Activated CD4-positive, alpha-beta T cell treated with anti-CD3 and anti-CD28 coated beads, Interleukin-2, amount 10 ng/mL, durations not matched to agents 24 days and 14 days (primary cell): ENCODE measurements at places on chromosomes 4 and X.

GRCh38 chr4:73597594-73597993 is 22.6 kb downstream of the RASSF6 start:
- no peak for DNase-seq

GRCh38 chr4:2615821-2616220 is 79.4 kb downstream of the FAM193A start:
- no peak for DNase-seq

DNA sequence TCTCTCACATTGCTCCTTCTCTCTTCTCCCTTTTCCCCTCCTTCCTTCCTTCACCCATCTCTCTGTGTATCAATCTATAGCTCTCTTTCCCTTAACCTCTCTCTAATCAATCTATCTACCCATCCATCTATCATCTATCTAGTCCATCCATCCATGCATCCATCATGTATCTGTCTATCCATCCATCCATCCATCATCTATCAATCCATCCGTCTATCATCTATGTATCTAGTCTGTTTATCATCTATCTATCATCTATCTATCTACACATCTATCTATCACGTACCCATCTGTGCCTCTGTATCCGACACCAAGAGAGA is 307.5 kb downstream of the DHRSX start:
- no peak for DNase-seq

- no peak for DNase-seq
Measured at GRCh38 chrX:150889131-150889530, 9.3 kb downstream of the CD99L2 start.

DNA sequence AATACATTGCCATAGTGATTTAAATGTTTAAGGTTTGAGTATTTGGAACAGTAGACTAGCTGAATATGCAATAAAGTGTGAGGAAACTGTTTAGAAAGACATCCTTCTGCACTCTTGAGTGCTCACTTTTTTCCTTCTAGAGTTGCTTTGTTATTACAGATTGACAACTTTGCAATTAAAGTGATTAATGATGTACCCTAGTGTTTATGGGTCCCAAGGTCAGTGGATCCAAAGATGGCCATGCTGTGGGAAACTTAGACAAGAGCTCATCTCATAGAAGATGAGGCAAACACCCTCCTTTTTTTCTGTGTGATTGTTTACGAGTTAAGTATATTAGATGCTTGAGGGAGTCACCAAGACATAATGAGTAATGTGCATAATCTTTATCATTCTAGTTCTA is 118.8 kb downstream of the PDLIM5 start:
- no peak for DNase-seq

GRCh38 chr4:6200011-6200921 is at the start of gene JAKMIP1:
TSS of gene JAKMIP1 (minus strand) at chr4:6200549. CDS start at chr4:6112850, 87,699 bp downstream.
- peak; percentile 97 for DNase-seq

- DNase-seq, result no peak
Measured at GRCh38 chr4:41142376-41143310, 71.7 kb downstream of the APBB2 start.

- no peak for DNase-seq
Measured at GRCh38 chr4:186058253-186058979, 10.5 kb upstream of the TLR3 start.

DNA sequence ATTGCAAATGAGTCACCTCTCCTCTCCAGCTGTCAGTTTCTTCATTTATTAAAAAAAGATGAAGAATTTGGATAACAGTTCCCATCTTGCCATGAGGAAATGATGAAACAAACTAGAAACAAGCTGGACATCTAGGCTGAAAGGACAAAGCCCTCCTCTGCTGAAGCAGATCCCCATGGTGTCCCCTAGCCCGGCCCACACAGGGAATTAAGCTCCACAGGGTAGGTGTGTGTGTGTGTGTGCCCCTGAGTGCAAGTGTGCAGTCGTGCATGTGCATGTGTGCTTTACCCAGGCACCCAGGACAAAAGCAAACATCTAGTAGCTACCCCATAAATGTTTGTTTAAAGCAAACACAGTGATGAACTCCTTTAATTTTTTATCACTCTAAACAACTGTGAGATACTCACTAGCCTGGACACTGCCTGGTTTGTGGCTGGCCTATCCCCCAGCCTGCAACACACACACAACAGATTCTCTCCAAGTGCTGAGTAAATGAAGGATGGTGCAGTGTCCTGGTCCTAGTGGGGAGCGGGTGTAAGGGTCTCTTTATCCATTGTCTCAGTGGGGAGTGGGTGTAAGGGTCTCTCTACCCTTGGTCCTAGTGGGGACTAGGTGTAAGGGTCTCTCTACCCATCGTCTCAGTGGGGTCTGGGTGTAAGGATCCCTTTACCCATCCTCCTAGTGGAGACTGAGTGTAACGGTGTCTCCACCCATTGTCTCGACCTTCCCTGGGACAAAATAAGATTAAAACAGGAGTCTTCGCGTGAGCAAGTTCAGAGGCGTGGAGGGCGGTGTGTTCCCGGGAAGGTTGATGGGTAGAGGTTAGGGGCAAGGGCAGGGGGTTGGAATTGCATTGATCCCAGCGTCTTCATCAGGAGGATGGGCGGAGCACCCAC is 688 bp upstream of the EVC start:
- DNase-seq, result no peak

GRCh38 chr4:150582146-150582872 is at the start of gene MAB21L2:
TSS of gene MAB21L2 (plus strand) at chr4:150582151. CDS start at chr4:150583030, 879 bp downstream.
- no peak for DNase-seq

DNA sequence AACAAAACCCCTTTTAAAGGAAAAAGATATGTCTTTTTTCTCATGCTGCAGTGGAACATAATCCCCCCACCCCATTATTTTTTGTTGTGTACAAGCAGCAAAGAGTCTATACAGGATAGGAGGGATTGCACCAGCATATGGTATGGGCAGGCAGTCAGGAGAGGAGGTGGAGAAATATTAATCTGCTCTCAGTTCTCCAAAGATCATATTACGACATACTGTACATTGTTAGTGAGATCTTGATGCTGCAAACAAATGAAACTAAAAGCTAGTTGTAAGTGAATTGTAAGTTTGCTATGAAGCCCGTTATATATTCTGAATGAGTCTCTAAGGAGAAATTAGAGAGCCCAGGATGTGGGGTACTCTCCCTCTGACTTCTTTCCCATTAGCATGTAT is 75.3 kb downstream of the RAPGEF2 start:
- peak; percentile 32 for DNase-seq

DNA sequence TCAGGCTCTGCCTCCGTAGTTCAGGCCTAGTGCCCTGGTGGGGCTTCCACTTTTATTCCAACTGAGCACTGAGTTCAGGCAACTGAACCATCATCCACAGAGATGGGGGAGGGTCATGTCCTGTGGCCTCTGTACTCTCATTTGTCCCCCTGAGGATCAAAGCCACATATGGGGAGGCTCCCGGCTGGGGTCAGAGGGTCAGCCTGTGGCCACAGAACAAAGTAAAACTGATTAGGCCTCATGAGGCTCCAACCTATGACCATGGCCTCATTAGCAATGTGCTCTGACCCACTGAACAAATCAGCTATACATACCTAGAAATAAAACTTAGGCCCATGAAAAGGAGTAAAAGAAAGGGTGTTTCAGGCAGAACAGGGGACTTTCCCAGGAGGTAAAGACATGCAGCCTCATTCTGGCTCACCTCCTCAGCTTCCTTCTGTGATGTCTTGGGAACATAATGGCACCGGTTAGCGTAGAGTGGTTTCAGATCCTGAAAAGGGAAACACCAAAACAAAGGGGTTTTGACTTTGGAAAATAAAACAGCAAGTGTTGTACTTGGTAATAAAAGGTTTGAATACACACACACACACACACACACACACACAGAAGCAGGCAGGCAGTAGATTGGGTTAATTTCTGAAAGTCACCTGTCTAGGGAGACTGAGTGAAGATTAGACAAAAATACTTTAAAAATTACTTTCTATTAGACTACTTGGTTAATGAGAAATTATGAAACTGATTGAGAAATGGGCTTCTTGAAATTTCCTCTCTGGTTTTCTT is 24.3 kb downstream of the TMEM255A start:
- DNase-seq, result no peak

- DNase-seq, result peak; percentile 97
Measured at GRCh38 chrX:135421537-135421931, 210 bp upstream of the SMIM10L2A start.

GRCh38 chrX:30597216-30598012 is 19.8 kb upstream of the TASL start:
- DNase-seq, result no peak

GRCh38 chr4:141646969-141647368 is 10.6 kb downstream of the IL15 start:
- DNase-seq, result no peak

- no peak for DNase-seq
Measured at GRCh38 chr4:128663325-128663724, 146.2 kb upstream of the JADE1 start.

DNA sequence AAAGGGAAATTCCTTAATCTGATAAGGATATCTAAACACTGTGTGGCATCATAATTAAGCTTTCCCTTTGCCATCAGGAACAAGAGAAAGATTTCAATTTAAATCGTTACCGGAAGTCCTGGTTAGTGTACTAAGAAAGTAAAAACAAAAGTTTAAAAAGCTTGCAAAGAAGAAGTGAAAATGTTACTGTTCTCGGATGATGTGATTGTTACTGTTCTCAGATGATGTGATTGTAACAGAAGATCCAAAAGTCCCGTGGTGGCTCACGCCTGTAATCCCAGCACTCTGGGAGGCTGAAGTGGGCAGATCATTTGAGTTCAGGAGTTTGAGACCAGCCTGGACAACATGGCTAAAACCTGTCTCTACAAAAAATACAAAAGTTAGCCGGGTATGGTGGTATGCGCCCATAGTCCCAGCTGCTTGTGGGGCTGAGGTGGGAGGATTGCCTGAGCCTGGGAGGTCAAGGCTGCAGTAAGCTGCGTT is 62.5 kb downstream of the RGS12 start:
- DNase-seq, result peak; percentile 37

- DNase-seq, result no peak
Measured at GRCh38 chr4:105194328-105195231, 47.9 kb downstream of the TET2 start.

DNA sequence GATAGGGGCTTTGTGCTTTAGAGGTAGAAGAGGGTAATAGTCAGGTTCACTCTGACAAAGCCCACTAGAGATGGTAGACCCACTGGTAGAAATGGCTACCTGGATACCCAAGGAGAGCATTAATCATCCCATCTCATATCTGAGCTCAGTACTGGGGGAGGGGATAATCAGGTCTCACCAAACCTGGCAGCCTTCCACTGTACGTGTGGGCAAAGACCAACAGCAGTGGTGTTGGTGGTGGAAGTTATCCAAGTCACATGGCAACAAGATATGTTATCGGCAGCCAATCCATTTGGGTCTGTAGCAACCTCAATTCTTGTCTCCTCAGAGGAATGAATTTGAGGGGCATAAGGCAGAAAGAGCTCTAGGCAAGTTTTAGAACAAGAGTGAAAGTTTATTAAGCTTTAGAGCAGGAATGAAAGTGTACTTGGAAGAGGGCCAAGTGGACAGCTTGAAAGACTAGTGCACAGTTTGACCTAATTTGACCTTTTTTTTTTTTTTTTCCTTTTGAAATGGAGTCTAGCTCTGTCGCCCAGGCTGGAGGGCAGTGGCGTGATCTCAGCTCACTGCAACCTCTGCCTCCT is 67.0 kb upstream of the CXCL13 start:
- DNase-seq, result no peak
